ENCODE measurements at places on chromosomes 4 and X.

DNA sequence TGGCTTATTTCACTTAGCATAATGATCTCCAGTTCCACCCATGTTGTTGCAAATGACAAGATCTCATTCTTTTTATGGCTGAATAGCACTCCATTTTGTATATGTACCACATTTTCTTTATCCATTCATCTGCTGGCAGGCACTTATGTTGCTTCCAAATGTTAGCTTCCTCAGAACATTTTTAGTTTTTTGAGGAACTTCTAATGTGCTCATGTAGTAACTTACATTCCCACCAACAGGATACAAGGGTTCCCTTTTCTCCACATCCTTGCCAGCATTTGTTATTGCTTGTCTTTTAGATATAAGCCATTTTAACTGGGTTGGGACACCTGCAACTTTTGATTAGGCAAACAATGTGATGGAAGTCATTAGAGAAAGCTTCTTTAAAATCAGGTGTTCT, 454.2 kb downstream of the NLGN4X start:
- no peak for DNase-seq

- no peak for DNase-seq
These were observed 145.7 kb downstream of the RAPGEF2 start for GRCh38 chr4:159248384-159249178.

- no peak for DNase-seq
These were observed 924 bp upstream of the ENAM start for GRCh38 chr4:70627620-70628019.

- DNase-seq = no peak
These were observed 21.0 kb downstream of the TNIP3 start for GRCh38 chr4:121143131-121143530.

DNA sequence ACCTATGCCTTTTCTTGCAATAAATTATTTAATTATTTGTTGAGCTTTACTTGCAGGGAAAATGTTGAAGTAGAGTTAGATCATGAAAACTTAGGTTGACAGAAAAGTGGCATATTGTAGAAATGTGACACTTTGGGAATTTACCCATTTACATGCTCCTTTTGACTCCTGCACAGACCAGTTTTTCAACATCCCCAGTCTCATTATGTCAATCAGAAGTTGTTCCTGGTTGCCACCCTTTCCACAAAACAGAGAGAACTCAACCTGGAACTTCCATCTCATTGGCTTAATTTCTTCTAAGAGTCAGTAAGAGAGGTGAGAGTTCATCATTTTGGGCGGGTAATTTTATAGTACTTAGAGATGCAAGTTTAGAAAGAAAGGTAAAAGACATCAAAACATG, 284.6 kb upstream of the ANKRD50 start:
- no peak for DNase-seq

DNA sequence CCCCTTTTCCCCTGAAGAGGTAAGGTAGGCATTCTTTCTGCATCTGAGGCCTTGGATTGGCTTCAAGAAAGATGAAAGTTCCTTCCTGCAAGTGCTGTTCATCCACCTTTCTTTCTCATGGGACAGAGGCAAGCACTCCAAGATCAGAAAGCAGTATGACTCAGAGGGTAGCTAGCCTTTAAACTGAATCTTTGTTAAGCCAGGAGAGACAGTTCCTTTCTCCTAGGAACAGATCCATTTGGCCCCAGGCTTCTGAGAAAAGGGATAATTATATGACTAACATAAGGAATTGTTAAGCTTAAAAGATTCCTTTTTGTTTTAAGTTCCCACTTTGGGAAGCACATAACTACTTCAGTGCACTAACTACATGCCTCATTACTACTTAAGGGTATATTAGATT, 192.0 kb downstream of the PPP3CA start:
- DNase-seq = no peak

GRCh38 chr4:40241941-40242340, 45.1 kb downstream of the RHOH start:
- DNase-seq = no peak

- DNase-seq = peak; percentile 91
These were observed 52.9 kb upstream of the HPF1 start for GRCh38 chr4:169810325-169811323.

GRCh38 chr4:140304346-140304745, 69.1 kb upstream of the SCOC start:
- no peak for DNase-seq

GRCh38 chr4:5043579-5043978, 7.7 kb upstream of the STK32B start:
- no peak for DNase-seq

GRCh38 chr4:177376024-177376423, 66.2 kb downstream of the AGA start:
- no peak for DNase-seq

DNA sequence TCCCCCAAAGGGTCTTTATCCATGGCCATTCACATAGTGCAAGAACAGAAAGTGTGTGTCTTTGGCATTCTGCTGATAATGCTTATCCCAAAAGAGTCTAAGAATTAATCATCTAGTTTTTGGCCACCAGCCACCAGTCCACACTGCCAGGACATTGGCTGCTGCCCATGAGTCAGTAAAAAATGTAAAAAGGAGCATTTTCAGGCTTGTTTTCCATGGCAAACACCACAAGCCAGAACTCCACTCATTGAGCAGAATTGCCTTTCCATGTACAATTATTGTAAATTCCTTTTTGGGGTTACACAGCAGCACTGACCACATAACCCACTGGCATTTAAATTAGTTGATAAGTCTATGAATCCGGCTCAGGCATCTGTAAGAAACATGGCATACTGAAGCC, 89.2 kb upstream of the PRDX4 start:
- DNase-seq = no peak

DNA sequence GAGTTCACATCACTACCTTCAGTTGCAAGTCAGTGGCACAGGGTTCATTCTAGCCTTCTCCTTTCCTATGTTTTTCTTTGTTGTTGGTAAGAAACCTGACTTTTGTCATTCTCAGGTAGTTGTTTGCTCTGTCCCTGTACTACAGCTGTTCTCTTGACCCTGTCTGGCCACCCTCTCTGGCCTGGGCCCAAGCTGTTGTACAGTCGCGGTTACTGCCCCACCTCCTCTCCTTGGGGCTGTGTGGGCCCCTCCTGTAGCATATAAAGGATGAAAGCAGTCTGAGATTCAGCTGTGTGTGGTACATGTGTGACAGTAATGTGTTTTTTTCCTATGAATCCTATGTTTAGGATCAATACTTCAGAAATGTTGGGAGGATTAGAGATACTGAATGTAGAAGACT, 12.5 kb downstream of the MOB1B start:
- no peak for DNase-seq

DNA sequence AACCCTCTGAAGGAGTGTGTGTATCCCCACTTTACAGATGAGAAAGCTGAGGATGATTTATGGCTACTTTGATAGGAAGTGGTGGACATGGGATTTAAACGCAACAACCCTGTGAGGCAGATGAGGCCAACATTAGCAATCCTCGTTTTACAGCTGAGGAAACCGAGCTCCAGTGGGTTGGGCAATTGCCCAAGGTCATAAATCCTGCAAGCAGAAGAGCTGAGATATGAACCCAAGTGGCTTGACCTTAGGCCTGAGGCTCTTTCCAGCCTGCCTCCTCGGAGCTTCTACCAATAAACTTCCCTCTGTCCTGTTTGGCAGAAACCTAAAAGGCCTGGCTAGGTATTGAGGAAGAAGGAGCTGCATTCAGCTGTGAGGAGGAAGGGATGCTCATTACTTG, 185.5 kb upstream of the RBPJ start:
- DNase-seq = no peak

- DNase-seq = no peak
These were observed 228.1 kb upstream of the PRPS2 start for GRCh38 chrX:12563121-12563520.

GRCh38 chr4:9946170-9946569, 75.1 kb downstream of the SLC2A9 start:
- no peak for DNase-seq

DNA sequence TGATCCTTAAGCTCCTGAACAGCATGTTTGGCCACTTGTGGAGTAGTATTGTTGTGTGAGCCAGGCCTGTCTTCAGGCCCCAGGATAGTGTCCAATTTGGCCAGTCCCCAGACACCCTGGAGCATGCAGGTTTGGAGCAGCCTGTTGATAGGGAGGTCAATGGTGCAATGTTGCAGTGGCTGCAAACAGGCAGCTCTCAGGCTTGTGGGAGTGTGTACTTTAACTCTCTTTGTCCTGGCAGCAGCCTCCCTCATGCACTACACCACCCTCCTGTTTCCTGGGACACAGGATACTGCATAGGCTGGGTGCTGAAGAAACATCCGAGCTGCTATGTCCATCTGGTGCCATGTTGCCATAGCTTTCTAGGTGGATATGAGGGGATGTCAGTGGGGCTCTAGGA, 24.0 kb downstream of the TECRL start:
- no peak for DNase-seq

DNA sequence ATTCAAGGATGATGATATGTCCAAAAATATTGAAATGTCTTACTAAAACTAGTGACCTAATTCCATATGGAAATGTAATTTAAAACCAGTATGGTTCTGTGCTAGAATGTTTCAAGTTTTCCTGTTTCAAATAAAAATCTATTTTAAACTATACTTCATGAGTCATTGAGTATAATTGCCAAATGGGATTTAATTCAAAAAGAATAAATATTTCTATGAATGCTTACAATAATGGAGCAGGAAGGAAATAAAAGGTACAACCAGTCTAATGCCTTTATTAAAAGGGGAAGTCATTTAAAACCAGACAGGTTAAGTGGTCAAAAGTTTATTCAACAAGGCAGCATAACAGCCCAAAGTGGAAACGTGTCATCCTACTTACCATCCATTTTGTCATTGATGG, 2347.1 kb downstream of the PCDH7 start:
- no peak for DNase-seq

DNA sequence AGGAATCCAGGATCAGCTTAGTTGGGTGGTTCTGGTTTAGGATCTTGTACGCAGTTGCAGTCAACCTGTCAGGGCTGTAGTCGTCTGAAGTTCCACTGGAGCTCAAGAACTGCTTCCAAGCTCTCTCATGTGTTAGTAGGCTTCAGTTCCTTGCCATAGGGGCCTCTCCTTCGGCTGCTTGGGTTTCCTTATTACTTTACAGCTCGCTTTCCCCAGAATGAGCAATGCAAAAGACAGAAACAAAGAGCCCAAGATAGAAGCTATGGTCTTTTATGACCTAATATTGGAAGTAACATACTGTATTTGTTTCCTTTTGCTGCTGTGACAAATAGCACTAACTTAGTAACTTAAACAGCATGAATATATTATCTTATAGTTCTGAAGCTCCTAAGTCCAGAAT, 51.7 kb downstream of the TIGD2 start:
- DNase-seq = no peak

DNA sequence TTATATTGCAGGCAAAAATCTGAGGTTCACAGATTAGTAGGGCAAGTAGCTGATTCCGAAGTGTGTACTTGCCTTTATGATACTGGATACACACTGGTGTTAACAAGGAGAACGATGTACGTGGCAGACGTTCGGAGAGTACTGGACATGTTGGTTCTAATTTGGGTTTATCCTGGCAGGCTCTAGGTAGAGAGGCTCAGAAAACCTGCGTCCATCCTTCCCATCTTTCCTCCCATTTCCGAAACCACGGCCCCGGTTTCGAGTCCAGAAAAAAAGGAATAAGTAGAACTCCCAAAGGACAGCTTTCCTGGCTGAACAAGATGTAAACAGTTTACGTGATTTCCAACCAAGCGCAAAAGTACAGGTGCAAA, 351 bp upstream of the SLC30A9 start:
- no peak for DNase-seq

DNA sequence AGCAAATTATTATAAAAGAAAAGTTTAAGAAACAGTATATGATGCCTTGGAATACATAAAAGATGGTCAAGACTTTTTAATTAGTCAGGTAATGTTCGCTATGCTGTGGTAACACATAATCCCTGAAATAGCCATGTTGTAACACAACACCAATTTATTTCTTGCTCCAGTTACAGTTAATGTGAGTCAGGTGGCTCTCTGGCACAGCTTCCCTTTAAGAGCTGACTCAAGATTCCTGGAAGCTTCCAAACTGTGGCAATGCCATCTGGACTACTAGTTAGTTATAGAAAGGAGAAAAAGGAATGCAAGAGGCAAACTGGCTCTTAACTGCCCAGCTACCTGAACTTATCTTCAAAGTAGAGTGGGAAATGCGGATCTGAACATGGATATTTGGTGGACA, 210.5 kb downstream of the CHM start:
- peak; percentile 29 for DNase-seq

DNA sequence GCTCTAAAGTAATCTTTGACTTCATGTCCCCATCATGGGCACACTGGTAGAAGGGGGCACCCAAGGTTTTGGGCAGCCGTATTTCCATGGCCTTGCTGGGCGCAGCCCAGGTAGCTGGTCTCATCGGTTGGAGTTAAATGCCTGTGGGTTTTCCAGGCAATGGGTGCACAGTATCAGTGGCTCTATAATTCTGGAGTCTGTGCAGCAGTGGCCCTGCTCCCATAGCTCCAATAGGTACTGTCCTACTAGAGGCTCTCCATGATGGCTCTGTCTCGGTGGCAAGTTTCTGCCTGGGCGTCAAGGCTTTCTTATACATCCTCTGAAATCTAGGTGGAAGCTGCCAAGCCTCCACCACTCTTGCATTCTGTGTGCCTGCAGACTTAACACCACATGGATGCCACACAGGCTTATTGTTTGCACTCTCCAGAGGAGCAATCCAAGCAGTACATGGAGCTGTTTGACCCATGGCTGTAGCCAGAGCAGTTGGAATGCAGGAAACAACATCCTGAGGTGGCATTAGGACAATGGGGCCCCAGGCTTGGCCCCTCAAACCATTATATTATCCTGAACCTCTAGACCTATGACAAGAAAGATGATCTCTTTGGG, 60.5 kb upstream of the UGT8 start:
- DNase-seq = no peak

DNA sequence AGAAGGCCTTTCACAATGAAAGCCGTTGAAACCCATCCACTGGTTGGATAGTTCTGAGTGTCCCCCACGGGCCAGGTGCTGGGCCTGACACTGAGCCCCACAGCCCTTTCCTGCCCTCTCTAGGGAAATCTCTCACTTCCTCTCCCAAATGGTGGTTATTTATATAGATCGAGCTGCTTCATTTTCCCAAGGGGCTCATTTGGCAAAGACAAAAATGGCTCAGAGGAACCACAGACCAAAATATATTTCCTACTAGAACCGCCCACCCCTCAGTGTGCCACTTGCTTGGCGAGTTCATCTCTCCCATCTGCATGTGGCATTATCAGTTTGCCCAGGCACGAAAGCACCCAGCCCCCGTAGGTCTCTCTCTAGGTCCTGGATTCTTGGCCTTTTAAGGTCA, 53.3 kb upstream of the STIM2 start:
- no peak for DNase-seq

Data from NCI-H82 (cell line).